ENCODE measurements at places on chromosomes 5 and 9.

DNA sequence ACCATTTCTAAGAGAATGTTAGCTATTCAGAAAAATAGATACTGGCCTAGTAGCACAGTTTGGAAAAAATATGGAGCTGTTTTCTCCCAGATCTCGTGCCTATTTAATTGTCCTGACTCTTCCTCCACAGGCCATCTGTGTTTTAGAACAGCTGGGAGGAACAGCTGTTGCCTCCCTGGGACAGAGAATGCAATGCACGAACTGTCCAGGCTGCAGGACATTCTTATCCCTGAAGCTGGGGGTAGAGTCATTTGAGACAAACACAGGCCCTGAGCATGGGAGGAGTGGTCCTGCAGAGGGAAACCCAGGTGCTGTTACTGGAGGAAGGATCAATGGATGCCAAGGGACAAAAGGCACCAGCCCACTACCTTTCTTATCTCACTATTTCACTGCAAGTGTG lies 20.9 kb upstream of the SPARC start:
- no peak for DNase-seq

GRCh38 chr5:137022725-137023124 lies 476.4 kb downstream of the SPOCK1 start:
- DNase-seq = no peak

- no peak for DNase-seq
Measured at GRCh38 chr5:110414360-110414759, 312.1 kb downstream of the TMEM232 start.

- DNase-seq = no peak
Measured at GRCh38 chr9:135519179-135519971, 1.9 kb upstream of the LCN1 start.

- DNase-seq = no peak
Measured at GRCh38 chr9:83935276-83935935, 14.2 kb upstream of the KIF27 start.

GRCh38 chr5:55402199-55402598 lies 94.4 kb downstream of the MTREX start:
- DNase-seq = no peak

- DNase-seq = no peak
Measured at GRCh38 chr5:118902656-118903438, 85.5 kb downstream of the DTWD2 start.

GRCh38 chr9:93210324-93210973 lies 26.5 kb downstream of the WNK2 start:
- no peak for DNase-seq

GRCh38 chr9:72952914-72953313 lies at the start of gene ALDH1A1:
ALDH1A1 (minus strand) TSS chr9:72953053; CDS start chr9:72953000, 53 bp downstream.
- peak; percentile 5 for DNase-seq

DNA sequence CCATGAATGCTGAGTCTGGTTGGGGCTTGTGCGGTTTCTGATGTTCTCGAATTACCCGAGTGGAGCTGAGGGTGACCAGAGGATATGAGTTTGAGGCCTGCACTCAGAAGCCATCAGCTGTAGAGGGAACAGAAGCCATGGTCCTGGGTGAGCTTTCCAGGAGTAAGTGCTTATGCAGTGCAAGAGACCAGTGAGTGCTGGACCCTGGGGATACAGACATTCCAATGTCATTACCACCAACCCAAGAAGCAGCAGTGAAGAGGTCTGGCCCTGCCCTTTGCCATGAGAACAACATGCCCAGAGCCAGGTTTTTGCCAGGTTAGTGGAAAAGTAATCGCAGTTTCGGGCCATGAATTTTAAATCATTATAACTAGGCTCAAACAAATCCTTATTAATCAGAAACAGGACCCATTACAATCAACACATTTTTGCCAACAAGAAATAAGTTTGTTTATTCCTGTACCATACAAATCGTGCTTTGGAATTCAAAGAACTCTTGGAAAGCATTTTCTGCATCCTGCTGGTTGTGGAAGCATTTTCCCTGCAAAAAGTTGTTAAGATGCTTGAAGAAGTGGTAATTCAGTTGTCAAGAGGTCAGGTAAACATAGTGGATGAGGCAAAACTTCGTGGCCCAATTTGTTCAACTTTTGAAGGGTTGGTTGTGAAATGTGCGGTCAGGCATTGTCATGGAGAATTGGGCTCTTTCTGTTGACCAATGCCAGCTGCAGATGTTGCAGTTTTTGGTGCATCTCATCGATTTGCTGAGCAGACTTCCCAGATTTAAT lies 154.6 kb downstream of the SYK start:
- DNase-seq = no peak

GRCh38 chr5:152422081-152422480 lies 17.0 kb upstream of the NMUR2 start:
- no peak for DNase-seq

- no peak for DNase-seq
Measured at GRCh38 chr5:142935014-142935413, 164.8 kb downstream of the ARHGAP26 start.

GRCh38 chr5:135234242-135234641 lies 164.8 kb downstream of the MACROH2A1 start:
- no peak for DNase-seq

- no peak for DNase-seq
Measured at GRCh38 chr5:126300293-126300692, 122.9 kb upstream of the GRAMD2B start.

DNA sequence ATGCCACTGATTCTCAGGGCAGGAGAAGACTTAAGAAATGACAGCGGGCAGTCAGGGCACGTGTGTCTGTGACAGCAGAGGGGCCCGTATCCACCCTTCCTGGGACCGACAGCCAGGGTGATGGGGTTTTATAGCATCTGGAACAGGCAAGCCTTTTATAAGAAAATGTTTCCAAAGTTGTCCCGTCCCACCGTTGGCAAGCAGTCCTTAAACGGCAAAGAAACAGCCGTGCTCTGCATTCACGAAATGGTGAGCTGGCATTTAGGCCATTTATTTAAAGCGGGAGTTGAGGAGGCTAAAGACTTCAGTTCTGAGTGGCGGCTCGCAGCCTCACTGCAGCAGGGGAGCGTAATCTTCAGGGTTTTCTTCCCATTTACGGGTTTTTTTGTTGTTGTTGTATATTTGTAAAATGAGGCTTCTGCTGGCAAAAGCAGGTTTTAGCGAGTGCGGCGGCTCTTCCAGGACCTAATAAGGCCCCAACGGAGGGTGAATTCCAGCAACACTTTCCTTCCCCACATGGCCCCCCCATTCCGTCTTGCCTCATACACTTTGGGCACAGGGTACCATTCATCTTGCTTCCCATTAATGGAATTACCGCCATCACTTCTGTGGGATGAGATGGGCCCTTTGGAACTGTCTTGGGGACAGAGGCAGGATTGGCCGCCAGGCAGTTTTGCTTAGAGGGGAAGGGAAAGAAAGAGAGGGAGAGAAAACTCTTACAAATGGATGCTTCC lies 15.8 kb downstream of the NEK6 start:
- DNase-seq = no peak

- no peak for DNase-seq
Measured at GRCh38 chr5:92963800-92964199, 617.2 kb downstream of the NR2F1-AS1 start.

DNA sequence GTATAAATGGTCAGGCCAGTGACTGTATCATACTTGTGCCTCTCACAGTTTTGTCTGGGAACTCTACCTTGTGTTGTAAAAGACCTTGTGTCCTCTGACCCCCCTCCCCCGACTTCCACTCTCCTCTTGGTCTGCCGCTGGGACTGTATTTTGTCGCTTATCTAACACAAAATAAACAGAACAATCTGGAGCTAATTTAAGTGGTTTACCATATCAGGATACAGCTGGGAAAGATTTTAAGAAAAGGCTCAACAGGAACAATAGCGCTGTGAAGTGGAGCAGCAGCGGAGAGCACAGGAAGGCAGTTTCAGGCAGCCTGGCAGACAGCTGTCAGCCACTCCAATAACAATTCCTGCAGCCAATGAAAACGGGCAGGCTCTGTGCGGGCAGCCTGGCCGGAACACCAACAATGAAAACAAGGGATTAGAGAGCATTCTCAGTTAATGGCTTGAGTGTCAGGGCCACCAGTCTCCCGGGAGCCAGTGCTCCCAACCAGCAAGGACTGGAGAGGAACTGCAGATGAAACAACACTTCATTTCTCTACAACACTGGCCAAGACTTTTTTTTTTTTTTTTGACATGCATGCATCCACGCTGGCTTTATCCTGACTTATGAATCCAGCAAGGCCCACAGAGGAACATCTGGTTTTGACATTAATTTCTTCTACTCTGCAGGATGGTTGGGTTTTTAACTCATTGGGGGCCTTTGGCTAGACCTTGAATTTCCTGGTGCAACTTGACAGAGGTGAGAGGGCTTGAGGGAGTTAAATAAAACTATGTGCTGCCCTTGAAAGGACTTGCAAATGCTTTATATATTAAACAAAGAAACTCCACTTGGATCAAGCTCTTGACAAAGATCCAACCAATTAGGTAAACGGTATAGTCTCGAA lies 76.7 kb downstream of the ARSB start:
- DNase-seq = no peak

DNA sequence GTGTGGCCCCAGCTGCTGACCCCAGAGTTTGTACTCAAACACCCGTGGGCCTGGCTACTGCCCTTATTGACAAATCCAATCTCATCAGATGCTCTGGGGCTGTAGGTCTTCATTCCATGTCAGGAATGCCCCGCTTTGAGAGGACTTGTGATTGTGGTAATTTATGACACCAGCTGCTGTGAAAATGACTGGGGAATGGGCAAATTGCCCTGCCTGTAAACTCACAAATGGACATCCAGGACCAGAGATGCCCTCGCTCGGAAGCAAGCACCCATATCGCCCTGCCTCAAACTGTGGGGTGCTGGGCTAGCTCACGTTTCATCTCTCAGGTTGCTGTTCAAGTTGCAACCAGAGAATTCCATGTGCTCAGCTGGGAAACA lies 225.9 kb upstream of the MAP3K1 start:
- no peak for DNase-seq

DNA sequence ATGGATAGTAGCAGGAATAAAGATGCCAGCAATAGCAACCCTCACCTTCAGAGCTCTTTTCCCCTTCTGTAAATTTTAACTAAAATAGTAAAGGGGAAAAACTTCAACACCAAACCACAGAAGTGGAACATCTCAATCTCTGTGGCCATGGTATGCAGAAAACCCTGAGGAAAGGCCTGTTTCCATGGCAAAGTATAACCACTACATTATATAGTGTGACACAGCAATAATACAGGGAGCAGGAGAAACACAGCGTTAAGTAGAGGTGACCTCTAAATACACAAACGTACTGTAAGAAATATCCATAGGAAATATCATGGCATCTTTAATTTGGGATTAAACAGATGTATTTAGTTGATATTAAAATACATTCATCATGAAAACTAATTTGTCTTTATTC lies 106.4 kb downstream of the SLC24A2 start:
- DNase-seq = no peak

DNA sequence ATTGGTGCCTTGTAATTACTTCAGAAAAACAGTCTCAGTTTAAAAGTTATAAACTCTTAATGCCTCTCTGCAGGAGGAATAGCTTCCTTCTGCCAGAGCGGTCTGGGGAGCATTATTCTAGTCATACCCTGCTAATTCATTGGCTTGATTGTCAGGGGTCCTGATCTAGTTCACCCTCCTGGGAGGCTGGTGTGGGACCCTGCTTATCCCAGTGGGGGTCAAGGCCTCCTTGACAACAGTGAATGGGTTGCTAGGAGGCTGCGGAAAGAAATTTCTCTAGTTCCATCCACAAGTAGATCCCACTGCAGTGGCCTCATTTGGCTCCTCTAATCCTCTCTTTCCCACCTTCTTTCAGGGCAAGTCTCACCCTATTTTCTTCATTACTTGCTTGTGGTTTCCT lies 105.7 kb downstream of the TMC1 start:
- DNase-seq = no peak

GRCh38 chr5:93421987-93422401 lies 159.0 kb downstream of the NR2F1-AS1 start:
- no peak for DNase-seq

GRCh38 chr5:157747766-157748700 lies 4.5 kb downstream of the LSM11 start:
- no peak for DNase-seq

GRCh38 chr5:90709323-90710155 lies 150.9 kb downstream of the ADGRV1 start:
- no peak for DNase-seq

GRCh38 chr5:111469293-111469896 lies 42.9 kb downstream of the STARD4 start:
- no peak for DNase-seq

DNA sequence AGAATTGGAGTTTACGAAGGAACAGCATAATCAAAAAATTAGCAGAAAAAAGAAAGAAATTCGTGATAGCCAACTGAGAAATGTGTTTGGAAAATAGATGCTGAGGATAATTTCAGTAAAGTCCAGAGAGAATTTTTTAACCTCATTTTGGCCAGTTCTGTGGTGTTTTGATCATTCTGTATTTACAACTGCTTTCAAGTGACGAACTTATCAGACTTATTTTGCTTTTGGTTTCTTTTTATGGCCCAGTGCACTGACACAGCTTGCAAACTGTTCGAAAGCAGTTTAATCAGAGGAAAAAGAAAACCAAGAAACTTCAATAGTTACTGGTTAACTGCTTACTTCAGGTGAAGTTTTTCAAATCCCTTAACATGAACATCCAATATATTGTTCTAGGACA lies 1.9 kb downstream of the SDHA start:
- DNase-seq = peak; percentile 56

DNA sequence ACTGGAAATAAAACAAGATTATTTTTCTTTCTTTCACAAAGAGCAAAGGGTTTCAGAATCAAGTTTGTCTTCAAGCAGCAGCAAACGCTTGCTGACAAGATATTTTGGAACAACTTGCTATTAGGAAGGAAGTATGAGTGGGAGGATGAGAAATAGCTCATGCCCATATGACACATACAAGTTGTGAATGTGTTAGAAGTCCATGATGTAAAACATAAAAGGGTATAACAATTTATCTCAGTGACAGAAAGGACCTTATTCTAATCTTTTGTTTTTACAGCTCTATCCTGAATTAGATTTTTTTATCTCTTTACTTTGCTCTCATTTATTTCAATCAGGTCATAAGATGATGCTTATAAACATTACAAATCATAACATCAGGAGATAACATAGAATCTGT lies 516.6 kb upstream of the MEF2C start:
- no peak for DNase-seq

DNA sequence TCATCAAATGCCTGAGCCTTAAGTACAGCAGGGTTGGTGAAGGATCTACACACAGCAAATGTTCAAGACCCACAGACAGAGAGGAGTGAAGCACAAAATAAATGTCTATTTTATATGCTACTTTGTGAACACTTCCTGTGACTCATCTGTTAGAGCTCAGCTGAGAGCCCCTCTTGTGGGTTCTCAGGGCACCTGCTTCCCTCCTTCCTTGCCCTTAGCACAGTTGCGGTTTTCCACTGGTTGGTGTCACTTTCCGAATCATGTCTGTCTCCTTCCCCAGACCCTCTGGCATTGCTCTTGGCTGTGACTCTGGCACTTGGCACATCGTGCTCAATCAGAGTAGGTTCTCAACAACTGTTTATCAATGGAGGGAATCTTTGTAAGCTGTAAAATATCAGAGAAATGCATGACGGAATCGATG lies 128.5 kb upstream of the STC2 start:
- no peak for DNase-seq

- DNase-seq = no peak
Measured at GRCh38 chr9:123954518-123955280, 24.8 kb upstream of the DENND1A start.

- DNase-seq = no peak
Measured at GRCh38 chr5:143889986-143890385, 78.0 kb downstream of the HMHB1 start.

- no peak for DNase-seq
Measured at GRCh38 chr5:98638701-98639100, 134.8 kb upstream of the RGMB start.

Data from CD4-positive, alpha-beta T cell treated with Interferon alpha-2 for 1 hour (primary cell).